ENCODE measurements at places on chromosomes 7 and 10. TPM values are rescaled to one million over a fixed set of nuclear protein-coding genes. Genes with fewer than 3 reads are reported as not detected.

GRCh38 chr10:65818990-65819389 lies 1106.8 kb upstream of the LRRTM3 start:
- DNase-seq: no peak
- no peaks in the 10 kb centered on the region for H3K4me1 ChIP-seq
- H3K4me3 ChIP-seq: no peak overlapping the region
- H3K27ac ChIP-seq: no peak overlapping the region
- no peaks in the 10 kb centered on the region for H3K27me3 ChIP-seq

DNA sequence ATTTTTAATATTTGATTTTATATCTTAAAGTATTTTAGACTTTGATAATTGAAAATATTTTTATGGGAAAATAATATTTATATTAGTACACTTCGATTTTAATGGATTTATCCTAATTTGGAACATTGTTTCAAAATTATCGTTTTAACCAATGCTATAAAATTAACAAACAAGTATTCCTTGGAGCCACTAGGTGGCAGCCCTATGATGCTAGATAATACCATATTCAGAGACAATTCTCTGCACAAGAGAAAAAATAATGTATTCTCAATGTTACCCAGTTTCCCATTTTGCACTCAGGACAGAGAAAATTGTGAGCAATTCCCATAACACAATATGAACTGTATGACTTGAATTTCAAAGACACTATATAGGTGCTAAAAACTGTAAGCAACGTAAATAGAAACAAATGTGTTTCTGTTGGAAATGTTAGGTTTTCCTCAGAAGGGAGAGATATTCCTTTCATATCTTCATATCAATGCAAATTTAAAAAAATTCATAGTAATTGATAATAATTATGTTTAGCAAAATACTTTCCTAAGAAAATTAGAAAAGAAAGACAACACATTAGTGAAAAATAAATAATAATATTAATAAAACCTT lies 237.8 kb downstream of the SEMA3E start:
- no peaks in the 10 kb centered on the region for H3K36me3 ChIP-seq
- H3K4me3 ChIP-seq: no peak overlapping the region
- H3K4me1 ChIP-seq: no peaks in the 10 kb centered on the region
- DNase-seq: no peak

GRCh38 chr7:105675934-105676371 lies 94.7 kb upstream of the EFCAB10 start:
- no peaks in the 10 kb centered on the region for H3K36me3 ChIP-seq
- no peaks in the 10 kb centered on the region for H3K27me3 ChIP-seq
- DNase-seq: peak; percentile 49
- peak overlapping the region; percentile 39 for H3K4me3 ChIP-seq
- peak overlapping the region; percentile 96 for H3K27ac ChIP-seq

GRCh38 chr10:47300429-47300931 lies 483 bp downstream of the GDF10 start:
- no peaks in the 10 kb centered on the region for H3K36me3 ChIP-seq
- no peak for DNase-seq
- no peak overlapping the region for H3K27ac ChIP-seq
- no peak overlapping the region for H3K4me3 ChIP-seq
- H3K27me3 ChIP-seq: peaks cover 44% of the 10 kb centered on the region
- peaks cover 21% of the 10 kb centered on the region for H3K4me1 ChIP-seq

GRCh38 chr7:96250776-96251361 lies 71.0 kb downstream of the SLC25A13 start:
- H3K27ac ChIP-seq: no peak overlapping the region
- DNase-seq: peak; percentile 16
- no peaks in the 10 kb centered on the region for H3K27me3 ChIP-seq
- H3K4me3 ChIP-seq: no peak overlapping the region
- H3K4me1 ChIP-seq: peaks cover 5% of the 10 kb centered on the region
- no peaks in the 10 kb centered on the region for H3K36me3 ChIP-seq

- H3K36me3 ChIP-seq: peaks cover 26% of the 10 kb centered on the region
- no peak for DNase-seq
- H3K4me3 ChIP-seq: no peak overlapping the region
- H3K27ac ChIP-seq: no peak overlapping the region
- no peaks in the 10 kb centered on the region for H3K27me3 ChIP-seq
- H3K4me1 ChIP-seq: no peaks in the 10 kb centered on the region
These were observed 162.1 kb downstream of the CHN2 start for GRCh38 chr7:29356631-29357030.

DNA sequence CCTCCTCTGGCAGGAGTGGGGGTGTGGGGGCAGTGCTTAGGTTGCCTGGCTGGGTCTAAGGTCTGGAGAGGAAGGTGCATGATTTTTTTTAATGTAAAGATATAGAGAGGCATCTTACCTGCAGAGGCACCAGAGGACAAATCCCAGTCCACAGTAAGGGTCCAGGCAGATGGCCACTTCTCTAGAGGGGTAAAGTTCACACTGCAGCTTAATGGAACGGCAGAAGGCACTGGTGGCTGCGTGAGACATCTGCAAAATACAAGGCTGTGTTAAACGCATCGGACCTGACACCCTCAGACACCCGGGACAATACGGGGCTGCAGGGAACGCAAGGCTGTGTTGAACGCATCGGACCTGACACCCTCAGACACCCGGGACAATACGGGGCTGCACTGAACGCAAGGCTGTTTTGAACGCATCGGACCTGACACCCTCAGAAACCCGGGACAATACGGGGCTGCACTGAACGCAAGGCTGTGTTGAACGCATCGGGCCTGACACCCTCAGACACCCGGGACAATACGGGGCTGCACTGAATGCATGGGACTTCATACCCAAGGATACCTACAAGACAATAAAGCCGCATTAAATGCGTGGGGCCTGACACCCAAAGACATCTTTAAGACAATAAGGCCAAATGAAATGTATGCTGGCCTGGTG lies 206.0 kb downstream of the ZMYND11 start:
- no peak overlapping the region for H3K27ac ChIP-seq
- H3K27me3 ChIP-seq: no peaks in the 10 kb centered on the region
- no peaks in the 10 kb centered on the region for H3K36me3 ChIP-seq
- DNase-seq: no peak

- peaks cover 2% of the 10 kb centered on the region for H3K27me3 ChIP-seq
- H3K4me3 ChIP-seq: no peak overlapping the region
- H3K4me1 ChIP-seq: no peaks in the 10 kb centered on the region
- no peaks in the 10 kb centered on the region for H3K36me3 ChIP-seq
- no peak for DNase-seq
- H3K27ac ChIP-seq: no peak overlapping the region
These were observed 184.6 kb upstream of the SP4 start for GRCh38 chr7:21243265-21243664.

DNA sequence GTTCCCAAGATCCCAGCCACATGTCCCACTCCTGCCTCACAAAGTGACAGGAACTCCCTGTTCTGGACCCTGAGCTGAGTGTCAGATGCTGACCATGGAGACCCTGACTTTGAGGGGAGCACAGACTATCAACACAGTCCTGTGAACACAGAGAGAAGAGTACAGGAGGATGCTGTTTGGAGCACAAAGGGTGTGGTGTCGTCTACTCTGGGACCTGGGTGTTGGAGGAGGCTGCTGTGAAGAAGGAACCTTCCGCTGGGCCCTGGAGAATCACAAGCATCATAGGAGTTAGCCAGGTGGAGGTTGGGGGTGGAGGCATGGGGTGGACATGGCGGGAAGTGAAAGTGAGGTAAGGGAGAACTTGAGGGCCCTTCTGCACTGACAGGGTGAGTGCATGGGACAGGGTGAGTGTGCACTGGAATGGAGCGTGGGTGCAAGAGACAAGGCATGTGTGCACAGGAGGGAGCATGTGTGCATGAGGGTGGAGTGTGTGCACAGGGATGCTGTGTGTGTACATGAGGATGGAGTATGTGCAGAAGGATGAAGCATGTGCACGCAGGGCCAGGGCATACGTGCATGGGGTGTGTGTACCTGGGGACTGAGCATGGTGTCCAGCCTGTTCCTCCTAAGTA lies 70.7 kb upstream of the ANTXRL start:
- no peaks in the 10 kb centered on the region for H3K27me3 ChIP-seq
- no peaks in the 10 kb centered on the region for H3K4me1 ChIP-seq
- no peak for DNase-seq

GRCh38 chr10:71392292-71392691 lies 4.4 kb upstream of the CDH23 start:
- H3K27me3 ChIP-seq: peaks cover 23% of the 10 kb centered on the region
- H3K4me1 ChIP-seq: peaks cover under 1% of the 10 kb centered on the region
- no peak overlapping the region for H3K4me3 ChIP-seq

DNA sequence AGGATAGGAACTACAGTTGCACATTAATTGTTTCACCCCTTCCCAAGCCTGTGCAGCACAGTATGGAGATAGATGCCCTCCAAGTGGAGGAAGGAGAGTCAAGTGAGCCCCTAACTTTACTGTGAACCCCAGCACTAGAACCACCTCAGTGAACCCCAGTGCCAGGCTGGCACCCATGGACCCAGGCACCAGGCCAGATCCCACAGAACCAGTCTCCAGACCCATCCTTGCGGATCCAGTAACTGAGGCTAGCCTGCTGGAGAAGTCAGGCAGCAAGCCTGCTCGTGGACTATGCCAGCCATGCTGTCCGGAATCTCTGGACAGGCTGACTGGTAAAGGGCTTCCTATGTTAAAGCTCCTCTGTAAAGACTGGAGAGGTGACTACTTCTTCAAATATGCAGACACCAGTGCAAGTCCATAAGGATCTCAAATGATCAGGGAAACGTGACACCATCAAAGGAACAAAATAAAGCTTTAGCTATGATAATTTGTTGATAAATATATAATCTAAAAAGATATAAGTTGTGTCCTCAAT lies 27.7 kb downstream of the SHOC2 start:
- H3K27ac ChIP-seq: no peak overlapping the region
- H3K36me3 ChIP-seq: peaks cover 33% of the 10 kb centered on the region
- H3K27me3 ChIP-seq: no peaks in the 10 kb centered on the region
- no peak overlapping the region for H3K4me3 ChIP-seq
- H3K4me1 ChIP-seq: peaks cover 14% of the 10 kb centered on the region

- H3K4me3 ChIP-seq: no peak overlapping the region
- no peak overlapping the region for H3K27ac ChIP-seq
- no peaks in the 10 kb centered on the region for H3K36me3 ChIP-seq
- no peaks in the 10 kb centered on the region for H3K4me1 ChIP-seq
- DNase-seq: no peak
These were observed 222.3 kb downstream of the SNX10 start for GRCh38 chr7:26513948-26514347.

DNA sequence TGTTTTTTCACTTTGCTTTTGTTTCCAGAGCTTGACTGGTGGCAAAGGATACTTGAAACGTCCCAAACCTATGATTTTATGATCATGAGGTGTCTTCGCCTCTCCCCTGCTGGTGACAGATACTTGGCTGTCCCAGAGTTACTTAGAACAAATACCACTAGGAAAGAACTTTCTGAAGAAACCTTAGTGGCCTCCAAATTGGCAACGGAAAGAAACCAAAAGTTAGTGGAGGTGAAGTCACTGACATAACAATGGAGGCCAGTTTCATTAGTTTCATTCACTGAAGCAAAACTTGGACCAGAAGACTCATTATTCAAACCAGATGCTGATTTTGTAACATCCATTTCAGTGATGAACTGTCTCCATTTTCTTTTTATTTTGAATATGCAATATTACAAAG lies 68.6 kb downstream of the JAZF1 start:
- DNase-seq: no peak

GRCh38 chr7:102061981-102062390 lies 224.7 kb upstream of the SH2B2 start:
- no peak overlapping the region for H3K4me3 ChIP-seq
- H3K36me3 ChIP-seq: peaks cover 10% of the 10 kb centered on the region
- peaks cover 31% of the 10 kb centered on the region for H3K4me1 ChIP-seq
- peak; percentile 95 for DNase-seq
- no peaks in the 10 kb centered on the region for H3K27me3 ChIP-seq

GRCh38 chr10:102422545-102423129 lies 2.0 kb downstream of the FBXL15 start:
- H3K27ac ChIP-seq: peak overlapping the region; percentile 70
- peaks cover 17% of the 10 kb centered on the region for H3K27me3 ChIP-seq
- H3K4me1 ChIP-seq: peaks cover 33% of the 10 kb centered on the region
- peaks cover 22% of the 10 kb centered on the region for H3K36me3 ChIP-seq

DNA sequence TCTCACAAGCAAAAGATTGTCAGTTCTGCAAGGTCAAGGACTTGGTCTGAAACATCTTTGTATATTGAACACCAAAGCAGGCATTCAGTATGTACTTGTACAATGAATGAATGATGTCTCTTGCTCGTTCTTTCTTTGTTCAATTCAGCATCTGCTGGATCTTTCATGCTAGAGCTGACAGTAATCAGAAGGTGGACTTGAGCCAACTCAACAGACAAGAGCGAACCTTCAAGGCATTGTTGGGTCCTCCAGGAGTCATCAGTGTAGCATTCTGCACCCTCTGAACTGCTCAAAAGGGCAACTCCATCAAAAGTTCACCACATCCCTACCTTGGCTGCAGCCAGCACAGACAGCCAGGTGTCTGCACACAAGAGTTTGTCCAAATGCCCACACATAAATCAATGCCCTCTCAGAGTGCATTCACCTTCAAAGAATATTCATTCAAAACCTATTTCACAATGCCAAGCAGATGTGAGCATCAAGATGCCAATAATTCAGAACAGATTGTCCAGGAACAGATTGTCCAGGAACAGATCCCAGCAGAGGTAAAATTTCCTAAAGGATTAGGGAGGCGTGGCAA lies 386.7 kb downstream of the CALN1 start:
- DNase-seq: no peak
- no peaks in the 10 kb centered on the region for H3K36me3 ChIP-seq
- H3K4me1 ChIP-seq: no peaks in the 10 kb centered on the region

GRCh38 chr7:19079066-19079465 lies 38.4 kb downstream of the TWIST1 start:
- H3K36me3 ChIP-seq: no peaks in the 10 kb centered on the region
- H3K27ac ChIP-seq: no peak overlapping the region
- H3K4me3 ChIP-seq: no peak overlapping the region
- no peaks in the 10 kb centered on the region for H3K4me1 ChIP-seq
- H3K27me3 ChIP-seq: no peaks in the 10 kb centered on the region

- H3K4me1 ChIP-seq: no peaks in the 10 kb centered on the region
- no peaks in the 10 kb centered on the region for H3K27me3 ChIP-seq
- no peak overlapping the region for H3K4me3 ChIP-seq
- peaks cover 62% of the 10 kb centered on the region for H3K36me3 ChIP-seq
These were observed 11.5 kb upstream of the SUPV3L1 start for GRCh38 chr10:69168493-69168892.

DNA sequence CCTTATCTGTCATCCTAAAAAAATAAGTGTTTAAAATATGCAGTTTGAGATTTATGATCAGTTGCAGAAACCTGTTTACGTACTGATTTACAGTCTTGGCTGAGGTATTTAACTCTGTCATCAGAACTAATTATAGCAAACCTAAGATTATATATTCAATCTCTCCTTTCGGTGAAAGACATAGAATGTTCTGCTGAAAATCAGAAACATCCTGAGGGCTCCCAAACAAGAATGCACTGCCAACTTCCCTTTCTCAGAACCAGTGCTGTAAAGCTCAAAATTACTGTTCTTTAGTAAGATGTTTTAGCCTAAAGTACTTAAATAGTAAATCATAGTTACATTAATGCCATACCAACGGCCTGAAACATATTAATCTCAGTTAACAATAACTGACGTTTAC lies 34.3 kb downstream of the FAM204A start:
- no peaks in the 10 kb centered on the region for H3K4me1 ChIP-seq
- H3K36me3 ChIP-seq: peaks cover 94% of the 10 kb centered on the region
- H3K4me3 ChIP-seq: no peak overlapping the region
- H3K27ac ChIP-seq: no peak overlapping the region
- H3K27me3 ChIP-seq: no peaks in the 10 kb centered on the region
- no peak for DNase-seq

GRCh38 chr7:24870766-24871165 lies 109.2 kb downstream of the OSBPL3 start:
- H3K27me3 ChIP-seq: no peaks in the 10 kb centered on the region
- H3K36me3 ChIP-seq: no peaks in the 10 kb centered on the region
- no peak overlapping the region for H3K4me3 ChIP-seq

SAP25 gene
- not detected for polyA plus RNA-seq

HABP2 gene
- not detected for polyA plus RNA-seq

MARCHF5 gene
- polyA plus RNA-seq: 30.6 TPM

PTPN12 gene
- 6.6 TPM for polyA plus RNA-seq

ACSM6 gene
- not detected for polyA plus RNA-seq

TRIM4 gene
- 17.9 TPM for polyA plus RNA-seq

TMEM273 gene
- 7.9 TPM for polyA plus RNA-seq

ACTR3C gene
- 0.76 TPM for polyA plus RNA-seq

FGL2 gene
- 775 TPM for polyA plus RNA-seq

All from CD14-positive monocyte (primary cell).